ENCODE measurements at places on chromosomes 7 and 10.

DNA sequence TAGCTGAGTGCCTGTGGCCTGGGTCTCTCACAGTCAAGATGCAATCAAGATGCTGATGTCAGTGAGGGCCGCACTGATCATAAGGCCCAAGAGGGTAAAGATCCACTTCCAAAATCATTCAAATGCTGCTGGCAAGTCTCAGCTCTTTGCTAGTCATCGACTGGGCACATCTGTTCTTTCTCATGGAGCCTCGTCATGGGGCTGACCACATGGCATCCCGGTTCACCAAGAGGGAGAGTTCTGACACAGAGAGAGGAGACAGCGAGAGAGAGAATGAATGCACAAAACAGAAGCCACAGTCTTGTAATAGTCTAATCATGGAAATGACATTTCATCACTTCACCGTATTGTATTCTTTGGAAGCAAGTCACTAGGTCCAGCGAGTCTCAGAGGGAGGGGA lies 1067.5 kb upstream of the C7orf33 start:
- H3K36me3 ChIP-seq = no peaks in the 10 kb centered on the region
- no peak overlapping the region for H3K27ac ChIP-seq
- H3K4me1 ChIP-seq = no peaks in the 10 kb centered on the region
- no peak overlapping the region for H3K4me3 ChIP-seq
- H3K27me3 ChIP-seq = no peaks in the 10 kb centered on the region

DNA sequence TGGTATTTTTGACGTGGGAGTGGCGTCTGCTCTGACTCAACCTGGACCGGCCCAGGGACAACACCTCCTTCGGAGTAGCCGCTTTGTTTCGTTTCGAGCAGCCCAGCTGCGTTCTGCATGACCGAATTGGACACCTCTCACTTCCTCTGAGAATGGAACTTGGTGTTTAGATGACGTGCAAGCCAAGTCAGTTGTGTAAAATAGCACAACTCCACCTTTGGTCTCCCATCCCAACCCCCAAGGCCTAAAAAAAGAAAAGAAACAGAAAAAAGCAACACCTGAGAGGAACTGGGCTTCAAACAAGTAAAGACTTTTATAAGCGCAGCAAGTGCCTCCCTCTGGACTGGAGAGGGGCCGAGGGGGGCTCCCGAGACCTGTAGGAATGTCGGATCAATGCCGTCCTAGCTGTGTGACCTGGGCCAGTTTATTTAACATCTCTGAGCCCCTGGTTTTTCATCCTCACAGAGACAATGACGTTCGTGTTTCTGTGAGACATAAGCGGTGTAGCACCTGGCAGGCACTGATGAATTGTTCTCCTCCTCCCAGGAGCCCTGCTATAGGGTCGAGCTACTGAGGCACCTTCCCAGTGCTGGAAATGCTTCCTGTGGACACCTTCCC lies 52.0 kb upstream of the SMNDC1 start:
- DNase-seq = no peak
- H3K27ac ChIP-seq = no peak overlapping the region
- no peaks in the 10 kb centered on the region for H3K36me3 ChIP-seq

GRCh38 chr10:59222788-59223187 lies 46.3 kb downstream of the PHYHIPL start:
- no peaks in the 10 kb centered on the region for H3K27me3 ChIP-seq
- no peaks in the 10 kb centered on the region for H3K4me1 ChIP-seq
- no peak for DNase-seq

- H3K4me3 ChIP-seq = no peak overlapping the region
- no peak overlapping the region for H3K27ac ChIP-seq
- H3K4me1 ChIP-seq = no peaks in the 10 kb centered on the region
- no peak for DNase-seq
- H3K36me3 ChIP-seq = no peaks in the 10 kb centered on the region
- no peaks in the 10 kb centered on the region for H3K27me3 ChIP-seq
Measured at GRCh38 chr7:30548845-30549244, 44.2 kb upstream of the GGCT start.

DNA sequence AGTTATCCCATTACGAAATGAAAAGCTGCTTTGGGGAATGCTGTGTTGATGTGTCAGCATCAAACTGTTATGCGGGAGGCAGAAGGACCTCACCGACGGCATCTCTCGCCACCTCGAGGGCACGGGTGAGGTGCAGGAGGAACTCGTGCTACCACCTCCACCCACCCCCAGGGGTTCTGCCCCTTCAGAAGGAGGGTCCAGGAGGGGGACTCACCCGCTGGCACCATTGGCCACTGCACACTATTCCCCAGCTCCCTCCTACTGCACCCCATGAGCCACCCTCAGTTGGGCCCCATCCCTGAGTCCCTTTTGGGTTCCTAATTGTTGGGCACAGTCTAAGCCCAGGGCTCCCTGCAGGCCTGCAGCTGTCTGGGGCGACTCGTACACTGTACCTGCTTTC lies 236.6 kb downstream of the PTPRN2 start:
- H3K4me3 ChIP-seq = no peak overlapping the region
- no peak for DNase-seq
- no peaks in the 10 kb centered on the region for H3K36me3 ChIP-seq
- no peaks in the 10 kb centered on the region for H3K27me3 ChIP-seq
- no peaks in the 10 kb centered on the region for H3K4me1 ChIP-seq

- H3K27ac ChIP-seq = no peak overlapping the region
- DNase-seq = no peak
- H3K27me3 ChIP-seq = no peaks in the 10 kb centered on the region
- H3K4me3 ChIP-seq = no peak overlapping the region
- H3K36me3 ChIP-seq = no peaks in the 10 kb centered on the region
- H3K4me1 ChIP-seq = no peaks in the 10 kb centered on the region
Measured at GRCh38 chr10:18906636-18907035, 142.0 kb upstream of the MALRD1 start.

DNA sequence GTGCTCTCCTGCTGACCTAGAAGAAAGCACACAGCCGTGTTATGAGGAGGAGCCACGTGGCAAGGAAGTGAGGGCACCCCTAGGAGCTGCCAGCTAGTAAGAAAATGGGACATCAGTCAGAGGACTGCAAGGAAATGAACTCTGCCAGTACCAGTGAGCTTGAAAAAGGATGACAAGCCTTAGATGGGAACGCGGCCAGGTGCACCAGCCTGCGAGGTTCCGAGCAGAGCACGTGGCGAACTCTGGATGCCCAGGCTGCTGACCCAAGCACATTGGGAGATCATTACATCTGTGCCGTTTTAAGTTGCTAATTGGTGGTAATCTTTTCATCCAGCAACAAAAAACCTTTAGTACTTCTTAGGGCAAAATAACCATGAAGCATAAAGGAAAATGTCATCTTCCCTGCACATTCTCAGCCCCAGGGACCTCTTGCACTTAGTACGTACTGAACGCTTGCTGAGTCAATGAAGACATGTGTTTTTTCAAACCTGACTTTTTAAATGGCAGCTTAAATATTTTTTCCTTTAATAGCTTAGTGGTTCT lies 69.4 kb downstream of the AMZ1 start:
- no peaks in the 10 kb centered on the region for H3K4me1 ChIP-seq
- H3K27ac ChIP-seq = peak overlapping the region; percentile 11
- peak; percentile 77 for DNase-seq
- H3K36me3 ChIP-seq = no peaks in the 10 kb centered on the region

DNA sequence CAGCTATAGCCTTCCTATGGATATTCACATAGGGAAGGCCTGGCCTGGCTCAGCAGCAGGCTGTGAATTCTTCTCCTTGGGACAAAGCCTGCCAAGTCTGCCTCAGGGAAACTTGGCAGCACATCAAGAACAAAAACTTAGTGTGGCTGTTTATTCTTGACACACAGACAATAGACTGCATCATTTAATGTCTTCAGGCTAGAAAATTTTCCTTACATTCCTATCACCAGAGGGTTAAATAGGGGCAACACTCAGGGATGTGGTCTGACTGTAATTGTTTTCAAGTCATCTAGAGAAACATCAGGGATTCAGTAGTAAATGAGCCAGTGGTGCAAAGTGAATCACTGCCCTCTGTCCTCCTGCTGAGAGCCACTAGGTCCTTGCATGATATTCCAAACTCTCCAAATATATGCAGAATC lies 137.3 kb downstream of the SEMA3C start:
- no peak overlapping the region for H3K27ac ChIP-seq
- H3K4me3 ChIP-seq = no peak overlapping the region
- H3K4me1 ChIP-seq = peaks cover 6% of the 10 kb centered on the region
- no peaks in the 10 kb centered on the region for H3K36me3 ChIP-seq
- DNase-seq = no peak

DNA sequence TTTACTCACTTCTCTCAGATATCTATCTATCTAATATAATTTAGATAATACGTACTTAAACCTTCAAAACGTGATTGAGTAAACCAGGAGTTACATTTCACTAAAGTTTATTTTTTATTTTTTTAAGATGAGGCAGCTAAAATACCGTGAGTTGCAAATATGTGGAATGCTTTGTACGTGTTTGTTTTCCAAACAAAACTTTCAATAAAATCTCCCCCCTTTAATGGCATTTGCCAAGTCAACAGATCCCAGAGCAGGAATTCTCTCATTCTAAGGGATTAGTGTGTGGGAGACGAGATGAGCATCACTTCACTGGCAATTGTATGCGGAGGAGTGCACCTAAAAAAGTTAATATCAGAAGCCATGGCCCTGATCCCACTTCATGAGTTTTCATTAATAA lies 53.7 kb upstream of the MAGI2 start:
- no peak overlapping the region for H3K27ac ChIP-seq
- DNase-seq = no peak
- no peaks in the 10 kb centered on the region for H3K4me1 ChIP-seq
- no peaks in the 10 kb centered on the region for H3K36me3 ChIP-seq

GRCh38 chr7:17044861-17045260 lies 163.1 kb upstream of the AGR3 start:
- no peaks in the 10 kb centered on the region for H3K27me3 ChIP-seq
- H3K4me3 ChIP-seq = no peak overlapping the region
- H3K4me1 ChIP-seq = no peaks in the 10 kb centered on the region
- DNase-seq = no peak

GRCh38 chr7:71157757-71158156 lies 25.8 kb downstream of the GALNT17 start:
- H3K4me3 ChIP-seq = no peak overlapping the region
- no peaks in the 10 kb centered on the region for H3K27me3 ChIP-seq
- no peaks in the 10 kb centered on the region for H3K4me1 ChIP-seq
- no peak for DNase-seq

DNA sequence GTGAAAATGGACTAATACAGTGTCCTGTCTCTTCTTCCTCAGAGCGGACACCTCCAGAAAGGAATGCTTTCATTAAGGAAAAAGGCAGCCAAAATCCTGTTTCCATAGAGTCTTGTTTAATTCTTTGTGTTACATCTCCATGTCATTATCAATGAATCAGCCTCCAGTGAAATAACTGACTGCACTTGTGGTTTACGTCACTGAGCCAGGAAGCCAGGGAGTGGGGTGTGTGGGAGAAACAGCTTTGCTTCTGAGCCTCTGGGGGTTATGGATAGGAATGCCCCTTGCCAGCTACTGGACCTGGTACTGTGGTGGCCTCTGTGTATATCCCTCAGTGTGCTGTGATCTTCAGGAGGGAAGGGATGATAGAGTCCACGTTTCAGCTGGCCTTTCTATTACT lies 416.8 kb downstream of the GALNT17 start:
- H3K4me3 ChIP-seq = no peak overlapping the region
- no peak for DNase-seq
- no peak overlapping the region for H3K27ac ChIP-seq
- no peaks in the 10 kb centered on the region for H3K27me3 ChIP-seq

DNA sequence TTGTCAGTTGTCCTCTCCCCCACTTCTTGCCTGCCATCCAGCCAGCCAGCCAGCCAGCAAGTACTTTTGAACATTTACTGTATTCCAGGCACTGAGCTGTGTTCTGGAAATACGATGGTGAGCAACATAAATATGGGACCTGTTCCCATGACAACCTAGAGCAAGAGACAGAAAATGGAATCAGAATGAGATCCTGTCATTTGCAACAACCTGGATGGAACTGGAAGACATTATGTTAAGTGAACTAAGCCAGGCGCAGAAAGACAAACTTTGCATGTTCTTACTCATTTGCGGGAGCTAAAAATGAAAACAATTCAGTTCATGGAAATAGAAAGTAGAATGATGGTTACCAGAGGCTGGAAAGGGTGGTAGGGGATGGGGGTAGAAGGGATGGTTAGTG lies 140.7 kb downstream of the ICA1 start:
- no peak overlapping the region for H3K4me3 ChIP-seq
- no peak overlapping the region for H3K27ac ChIP-seq
- H3K4me1 ChIP-seq = no peaks in the 10 kb centered on the region
- H3K27me3 ChIP-seq = no peaks in the 10 kb centered on the region
- DNase-seq = no peak

- H3K27me3 ChIP-seq = no peaks in the 10 kb centered on the region
- no peaks in the 10 kb centered on the region for H3K4me1 ChIP-seq
- DNase-seq = no peak
Measured at GRCh38 chr7:156608173-156608478, 32.4 kb upstream of the RNF32 start.

- H3K36me3 ChIP-seq = no peaks in the 10 kb centered on the region
- H3K27ac ChIP-seq = no peak overlapping the region
- no peak for DNase-seq
- no peaks in the 10 kb centered on the region for H3K4me1 ChIP-seq
- no peaks in the 10 kb centered on the region for H3K27me3 ChIP-seq
Measured at GRCh38 chr7:96329241-96329640, 7.3 kb upstream of the SLC25A13 start.

DNA sequence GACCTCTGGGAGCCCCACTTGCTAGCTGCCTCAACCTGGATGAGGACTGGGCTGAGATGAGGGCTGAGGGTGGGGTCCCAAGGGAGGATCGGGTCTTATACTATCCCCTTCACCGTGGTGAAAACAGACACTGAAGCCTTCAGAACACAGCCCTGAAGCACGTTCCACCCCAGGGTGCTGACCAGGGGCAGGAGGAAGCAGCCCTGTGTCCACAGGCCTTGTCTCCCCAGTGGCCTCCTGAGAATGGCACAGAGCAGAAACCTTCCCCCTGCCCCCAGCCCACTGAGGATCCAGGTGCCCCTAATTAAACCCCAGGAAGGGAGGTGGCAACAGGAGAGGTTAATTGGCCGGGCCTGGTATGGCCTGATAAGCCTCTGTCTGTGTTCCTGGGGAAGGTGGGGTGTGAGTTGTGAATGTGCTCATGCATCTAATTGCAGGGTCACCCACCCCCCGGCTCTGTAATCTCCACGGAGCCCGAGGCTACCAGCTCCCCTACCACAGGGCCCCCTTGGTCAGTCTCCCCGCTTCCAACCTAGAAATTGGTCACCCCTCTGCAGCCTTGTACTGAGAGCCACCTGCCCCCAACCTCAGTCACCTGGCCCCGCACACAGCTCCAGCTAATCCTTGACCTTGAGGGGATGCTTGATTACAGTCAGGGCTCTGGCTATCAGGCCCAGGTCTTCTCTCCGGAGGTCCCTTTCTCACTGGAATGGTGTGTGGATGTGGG lies 159.0 kb upstream of the UNC5B start:
- no peak overlapping the region for H3K4me3 ChIP-seq
- no peak for DNase-seq
- no peaks in the 10 kb centered on the region for H3K36me3 ChIP-seq
- no peaks in the 10 kb centered on the region for H3K4me1 ChIP-seq
- H3K27me3 ChIP-seq = no peaks in the 10 kb centered on the region

GRCh38 chr7:134602881-134603451 lies 43.7 kb upstream of the BPGM start:
- H3K27me3 ChIP-seq = no peaks in the 10 kb centered on the region
- DNase-seq = no peak
- H3K4me1 ChIP-seq = no peaks in the 10 kb centered on the region
- no peaks in the 10 kb centered on the region for H3K36me3 ChIP-seq
- H3K4me3 ChIP-seq = no peak overlapping the region
- no peak overlapping the region for H3K27ac ChIP-seq

GRCh38 chr7:81206667-81207360 lies 288.0 kb upstream of the SEMA3C start:
- no peaks in the 10 kb centered on the region for H3K27me3 ChIP-seq
- no peaks in the 10 kb centered on the region for H3K4me1 ChIP-seq
- no peak overlapping the region for H3K4me3 ChIP-seq
- H3K27ac ChIP-seq = no peak overlapping the region

All from aorta (tissue), 5 donors.